ENCODE measurements at places on chromosomes 12 and 14.

DNA sequence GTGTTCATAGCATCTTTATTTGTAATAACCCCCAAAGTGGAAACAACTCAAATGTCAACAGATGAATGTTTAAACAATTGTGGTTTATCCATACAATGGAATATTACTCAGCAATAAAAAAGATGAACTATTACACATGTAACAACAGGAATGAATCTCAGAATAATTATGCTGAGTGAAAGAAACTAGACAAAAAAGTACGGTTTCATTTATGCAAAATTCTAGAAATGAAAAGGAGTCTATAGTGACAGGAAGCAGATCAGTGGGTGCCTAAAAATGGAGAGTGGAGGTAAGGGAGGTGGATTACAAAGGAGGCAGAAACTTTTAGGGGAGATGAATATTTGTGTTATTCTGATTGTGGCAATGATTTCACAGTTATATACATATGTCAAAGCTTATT is 4.8 kb downstream of the PRKCH start:
- DNase-seq = no peak

DNA sequence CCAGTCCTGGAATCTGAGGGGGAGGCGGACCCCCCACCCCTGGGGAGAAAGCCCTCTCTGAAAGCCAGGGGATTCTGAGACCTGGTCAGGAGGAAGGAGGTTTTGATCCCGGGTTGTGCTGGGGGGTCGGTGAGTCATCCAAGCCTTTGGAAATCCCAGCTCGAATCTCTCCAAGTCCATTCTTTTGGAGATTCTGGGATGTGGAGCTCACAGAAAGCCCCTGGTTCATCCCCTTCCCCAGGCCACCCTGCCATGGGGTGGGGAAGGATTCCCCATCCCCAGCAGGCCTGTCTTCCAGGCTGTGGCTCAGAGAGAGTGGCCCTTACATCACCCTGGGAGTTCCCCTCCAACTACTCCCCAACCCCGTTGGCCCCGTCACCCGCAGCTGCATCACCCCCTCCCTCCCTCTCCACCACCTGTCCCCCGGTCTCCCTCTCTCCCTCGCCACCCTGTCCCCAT is 14.3 kb downstream of the EXOC3L4 start:
- DNase-seq = no peak

DNA sequence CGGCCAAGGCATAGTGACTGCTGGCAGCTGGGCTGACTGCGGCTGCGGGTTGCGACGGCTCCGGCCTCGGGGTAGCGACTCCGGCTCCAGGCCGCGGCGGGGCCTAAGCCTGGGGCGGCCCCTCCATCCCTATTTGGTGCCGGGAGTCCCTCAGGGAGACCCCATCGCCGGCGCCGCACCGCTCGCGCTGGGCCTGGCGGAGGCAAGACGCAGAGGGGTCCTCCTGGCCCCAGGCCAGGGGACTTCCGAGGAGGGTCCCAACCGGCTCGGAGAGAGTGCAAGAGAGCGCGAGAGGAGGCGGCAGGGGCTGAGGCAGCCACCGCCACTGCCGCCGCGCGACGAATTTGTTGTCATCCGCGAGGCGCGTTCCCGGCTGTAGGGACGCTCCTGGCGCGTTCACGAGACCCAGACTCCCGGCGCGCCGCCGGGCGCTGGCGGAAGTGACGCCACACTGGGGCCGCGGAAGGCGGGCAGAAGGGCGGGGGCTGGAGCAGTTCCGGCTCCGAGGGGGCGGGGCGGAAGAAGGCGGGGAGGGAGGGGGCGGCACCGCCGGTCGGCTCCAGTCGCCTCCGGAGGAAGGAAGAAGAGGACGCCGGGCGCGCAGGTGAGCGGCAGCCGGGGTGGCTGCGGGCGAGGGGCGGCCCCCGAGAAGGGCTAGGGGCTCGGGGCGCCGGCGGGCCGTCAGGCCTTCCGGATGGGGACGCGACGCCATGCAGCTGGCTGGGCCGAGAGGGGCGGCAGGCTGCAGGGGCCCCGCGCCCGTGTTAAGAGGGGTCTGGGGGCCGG is at the start of the genes ATG2B and GSKIP:
TSS of gene ATG2B (minus strand) at position 377 of the 786 bp plus-strand sequence. CDS start at position 12, 365 bp downstream.
TSS of gene GSKIP (plus strand) at position 562 of the 786 bp plus-strand sequence. CDS start 18,722 bp downstream, outside the sequence.
- peak; percentile 91 for DNase-seq

- no peak for DNase-seq
Measured at GRCh38 chr12:48980389-48980952, 2.3 kb downstream of the WNT1 start.

DNA sequence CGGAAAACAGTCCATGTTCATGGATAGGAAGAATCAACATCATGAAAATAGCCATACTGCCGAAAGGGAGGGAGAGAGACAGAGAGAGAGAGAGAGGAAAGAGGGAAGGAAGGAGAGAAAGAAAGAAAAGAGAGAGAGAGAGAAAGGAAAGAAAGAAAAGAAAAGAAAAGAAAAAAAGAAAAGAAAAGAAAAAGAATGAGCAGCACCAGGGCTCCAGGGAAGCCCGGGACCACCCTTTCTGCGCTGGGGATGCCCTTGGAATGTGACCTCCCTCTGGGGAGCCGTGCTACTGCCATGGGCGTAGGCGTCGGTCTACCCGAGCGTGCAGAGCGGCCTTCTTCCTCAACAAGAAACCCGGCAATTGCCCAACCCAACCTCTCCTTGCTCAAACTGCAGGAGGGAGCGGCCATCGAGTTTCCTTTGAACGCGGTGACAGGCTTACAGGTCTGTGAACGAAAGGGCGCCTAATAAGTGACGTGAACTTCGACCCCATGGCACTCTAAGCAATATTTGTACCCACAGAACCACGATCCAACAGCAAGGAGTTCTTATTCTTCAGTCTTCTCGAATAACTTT is 16.9 kb downstream of the OR6S1 start:
- peak; percentile 68 for DNase-seq

GRCh38 chr12:106871477-106871876 is 84.2 kb upstream of the TMEM263 start:
- no peak for DNase-seq

DNA sequence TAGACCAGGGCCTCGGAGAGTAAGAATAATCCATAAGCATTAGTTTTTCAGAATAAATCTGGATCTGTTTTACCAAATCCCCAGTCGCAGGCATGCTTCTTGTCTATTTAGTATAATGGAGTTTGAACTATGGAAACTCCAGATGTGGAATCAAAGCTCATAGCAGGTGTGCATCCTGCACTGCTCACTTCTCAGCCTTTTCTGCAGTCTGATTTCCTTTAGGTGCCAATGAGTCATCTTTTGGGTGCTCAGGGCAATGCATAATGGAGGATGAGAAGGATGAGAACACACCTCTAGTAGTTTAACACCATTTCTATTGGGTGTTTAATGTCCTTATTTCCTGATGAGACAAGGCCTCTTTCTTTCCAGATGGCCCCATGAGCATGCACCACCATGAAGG is 961.2 kb downstream of the TMEM121 start:
- DNase-seq = no peak

DNA sequence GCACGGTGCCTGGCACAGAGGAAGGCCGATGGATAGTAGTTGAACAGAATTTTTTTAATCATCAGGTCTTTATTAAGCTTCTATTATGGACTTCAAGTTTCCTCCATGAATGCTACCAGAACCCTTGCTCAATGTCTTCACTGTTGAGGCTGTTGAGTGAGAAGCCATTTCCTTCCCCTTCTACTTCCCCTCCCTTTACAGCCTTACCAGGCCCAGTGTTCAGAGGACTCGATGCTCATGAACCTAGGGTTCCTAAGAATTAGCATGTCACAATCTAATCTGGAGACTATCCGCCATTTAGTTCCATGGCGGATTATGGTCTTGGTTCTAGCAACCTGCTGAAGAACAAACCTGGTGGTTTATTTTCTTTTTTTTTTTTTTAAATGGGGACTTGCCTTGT is 17.7 kb downstream of the ETV6 start:
- no peak for DNase-seq

DNA sequence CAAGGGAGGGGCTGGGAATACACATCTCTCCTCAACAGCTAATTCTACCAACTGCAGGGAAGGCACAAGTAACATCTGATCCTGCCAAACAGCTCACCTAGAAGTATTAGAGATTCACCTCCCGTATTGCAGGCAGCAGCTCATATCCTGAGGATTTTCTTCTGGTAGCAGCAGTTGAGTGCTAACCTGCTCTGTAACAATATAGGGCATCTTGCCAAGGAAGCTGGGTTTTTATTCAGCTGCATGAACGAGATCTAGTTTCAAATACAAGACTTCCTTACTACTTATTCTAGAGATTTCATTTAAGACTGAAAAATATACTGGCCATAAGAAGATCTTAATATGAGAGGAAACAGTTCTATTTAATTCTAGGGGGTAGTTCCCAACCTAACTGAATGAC is 261.4 kb upstream of the USP15 start:
- DNase-seq = no peak

- DNase-seq = no peak
Measured at GRCh38 chr12:12453635-12454034, 96.8 kb downstream of the BORCS5 start.

GRCh38 chr14:63712123-63712522 is 15.7 kb downstream of the SGPP1 start:
- no peak for DNase-seq

- no peak for DNase-seq
Measured at GRCh38 chr14:54465654-54466053, 23.1 kb downstream of the GMFB start.

DNA sequence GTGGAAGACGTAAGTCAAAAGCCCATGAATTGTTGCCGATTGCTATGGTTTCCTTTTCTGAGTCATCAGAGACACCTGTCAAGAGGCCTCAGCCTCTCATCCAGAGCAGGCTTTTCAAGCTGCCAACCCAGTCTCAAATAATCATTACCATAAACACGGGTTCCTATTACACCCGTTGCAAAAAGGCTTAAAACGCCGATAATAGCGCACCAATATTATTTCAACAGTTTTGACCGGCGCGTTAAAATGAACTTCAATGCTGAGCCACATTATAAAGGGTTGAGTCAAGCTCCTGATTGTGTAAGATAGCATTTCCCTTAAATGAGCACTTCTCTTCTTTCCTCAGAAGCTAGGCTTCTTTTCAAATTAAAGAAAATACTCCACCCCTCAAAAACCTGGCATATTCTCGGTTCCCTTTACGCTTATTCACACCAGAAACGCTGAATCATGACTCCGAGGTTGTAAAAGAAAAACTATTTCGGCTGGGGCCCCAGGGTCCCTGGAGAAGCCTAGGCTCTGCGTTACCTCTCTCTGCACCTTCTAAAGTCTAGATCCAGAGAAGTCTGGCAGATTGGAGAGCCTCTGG is 1.4 kb downstream of the TMTC1 start:
- DNase-seq = no peak

DNA sequence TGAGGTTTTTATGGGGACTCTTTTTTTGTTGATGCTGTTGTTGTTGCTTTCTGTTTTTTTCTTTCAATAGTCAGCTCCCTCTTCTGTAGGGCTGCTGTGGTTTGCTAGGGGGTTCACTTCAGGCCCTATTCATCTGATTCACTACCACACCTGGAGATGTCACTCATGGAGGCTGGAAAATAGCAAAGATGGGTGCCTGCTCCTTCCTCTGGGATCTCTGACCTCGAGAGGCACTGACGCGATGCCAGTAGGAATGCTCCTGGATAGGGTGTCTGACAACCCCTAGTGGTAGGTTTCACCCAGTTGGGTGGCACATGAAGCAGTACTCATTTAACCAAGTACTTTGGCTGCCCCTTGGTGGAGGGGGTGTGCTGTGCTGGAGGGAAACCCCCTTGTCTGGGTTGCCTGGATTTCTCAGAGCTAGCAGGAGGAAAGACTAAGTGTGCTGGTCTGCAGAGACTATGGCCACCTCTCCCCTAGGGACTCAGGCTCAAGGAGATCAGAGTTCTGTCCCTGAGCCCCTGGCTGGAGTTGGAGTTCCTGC is 745.5 kb downstream of the TMTC2 start:
- no peak for DNase-seq

DNA sequence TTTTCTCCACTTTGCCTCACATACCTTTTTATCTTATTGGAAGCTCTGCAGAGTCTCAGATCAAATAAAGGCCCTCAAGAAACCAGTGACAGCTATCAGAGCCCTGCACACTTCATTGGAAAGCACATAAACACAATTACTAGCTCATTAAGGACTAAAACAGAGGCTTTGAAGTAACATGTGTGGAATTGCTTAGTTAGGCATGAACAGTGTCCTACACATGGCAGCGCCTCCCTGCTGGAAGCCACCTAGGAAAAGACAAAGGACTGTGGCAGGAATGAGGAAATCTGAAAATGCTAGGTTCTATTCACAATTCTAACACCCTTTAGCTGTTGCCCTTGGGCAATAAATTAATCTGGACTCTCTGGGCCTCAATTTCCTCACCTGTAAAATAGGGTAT is 89.4 kb downstream of the SUDS3 start:
- no peak for DNase-seq

DNA sequence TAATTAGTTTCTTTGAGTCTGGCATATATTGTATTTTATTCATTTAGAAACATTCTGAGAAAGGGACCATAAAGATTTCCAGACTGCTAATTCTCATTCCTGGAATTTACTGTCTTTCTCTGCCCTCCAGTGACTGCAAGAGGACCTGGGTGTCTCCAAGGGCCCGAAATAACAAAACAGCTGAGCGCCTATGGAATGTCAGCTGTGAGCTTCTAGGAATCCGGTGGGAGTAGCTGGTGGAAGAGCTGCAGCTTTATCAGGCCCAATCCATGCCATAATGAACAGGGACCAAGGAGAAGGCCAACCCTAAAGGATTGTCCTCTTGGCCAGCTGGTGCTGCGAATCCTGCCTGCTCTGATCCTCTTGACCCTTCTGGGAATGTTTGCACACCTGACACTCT is 31.9 kb downstream of the RDH12 start:
- no peak for DNase-seq

DNA sequence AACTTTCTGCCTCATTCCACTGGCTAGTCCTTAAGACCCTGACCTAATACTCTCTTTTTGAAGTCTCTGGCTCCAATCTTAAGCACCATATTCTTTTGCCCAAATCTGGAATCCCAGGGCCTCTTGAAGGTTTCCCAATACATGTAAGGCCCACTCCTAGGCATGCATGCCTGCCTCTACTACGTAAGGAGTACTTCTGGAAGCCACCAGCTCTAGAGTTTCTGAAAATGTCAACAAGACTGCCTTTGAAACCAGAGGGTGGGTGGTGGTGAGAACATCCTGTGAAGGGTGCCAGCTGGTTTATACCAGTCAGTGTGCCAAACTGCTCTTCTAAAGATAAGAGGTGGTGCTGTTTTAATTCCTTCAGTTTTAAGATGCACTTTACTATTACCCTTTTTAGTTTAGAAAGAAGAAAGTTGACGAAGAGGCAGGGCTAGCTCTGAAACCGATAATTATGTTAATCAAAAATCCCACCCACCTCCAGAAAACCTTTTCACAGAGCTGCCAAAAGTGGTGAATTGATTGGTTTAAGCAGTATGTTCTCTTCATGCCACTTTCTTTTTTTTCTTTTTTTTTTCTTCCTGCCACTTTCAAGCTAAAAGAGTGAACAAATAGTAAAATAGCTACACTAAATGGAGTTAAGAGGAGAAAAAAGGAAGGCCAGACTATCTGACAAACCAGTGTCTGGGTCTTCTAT is 8.7 kb upstream of the WDR89 start:
- DNase-seq = no peak

GRCh38 chr12:24888813-24889212 is 60.1 kb downstream of the BCAT1 start:
- DNase-seq = no peak

DNA sequence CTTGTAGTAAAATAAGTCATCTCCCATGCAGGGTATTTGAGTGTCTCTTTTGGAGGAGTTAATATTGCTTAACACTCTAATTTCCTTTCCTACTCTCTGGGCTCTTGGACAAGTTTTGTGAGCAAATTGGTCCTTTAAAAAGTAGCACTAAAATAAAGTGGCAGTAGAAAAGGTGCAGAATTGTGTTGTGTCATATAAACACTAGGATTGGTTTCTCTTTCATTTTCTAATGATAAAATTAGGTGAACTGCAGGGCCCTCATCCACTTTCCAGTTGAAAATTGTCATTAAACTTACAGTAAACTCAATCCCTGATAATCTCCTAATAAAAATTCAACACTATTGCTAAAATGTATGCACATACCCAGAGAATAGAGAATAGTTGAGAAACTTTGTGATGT is 42.6 kb upstream of the REP15 start:
- DNase-seq = no peak
